ENCODE measurements at places on chromosomes 1 and 21.
A peak's percentile ranks its signal among the peaks of the same experiment; 100 is the strongest.

DNA sequence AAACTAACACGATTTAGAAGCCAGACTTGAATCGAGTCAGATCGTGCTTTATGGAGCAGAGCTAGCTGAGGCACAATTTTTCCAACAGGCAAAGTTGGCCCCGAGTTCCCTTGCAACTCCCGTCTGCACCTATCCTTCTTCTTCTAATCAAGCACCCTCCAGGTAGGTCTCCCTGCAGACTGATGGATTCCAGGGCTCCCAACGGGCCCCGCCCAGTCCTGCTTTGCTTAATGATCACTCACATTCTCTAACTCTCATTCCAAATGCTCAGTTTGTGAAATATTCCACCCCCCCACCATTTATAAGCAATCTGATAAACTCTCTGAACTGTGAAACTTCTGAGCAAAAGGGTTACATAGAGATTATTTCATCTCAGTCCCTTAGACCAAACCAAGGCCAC is 119.6 kb downstream of the SLC30A10 start:
- no peak for DNase-seq

GRCh38 chr1:221549815-221550214 is 192.1 kb downstream of the DUSP10 start:
- no peak for DNase-seq

- DNase-seq = no peak
These were observed 8.7 kb downstream of the CAPZB start for GRCh38 chr1:19476450-19477190.

DNA sequence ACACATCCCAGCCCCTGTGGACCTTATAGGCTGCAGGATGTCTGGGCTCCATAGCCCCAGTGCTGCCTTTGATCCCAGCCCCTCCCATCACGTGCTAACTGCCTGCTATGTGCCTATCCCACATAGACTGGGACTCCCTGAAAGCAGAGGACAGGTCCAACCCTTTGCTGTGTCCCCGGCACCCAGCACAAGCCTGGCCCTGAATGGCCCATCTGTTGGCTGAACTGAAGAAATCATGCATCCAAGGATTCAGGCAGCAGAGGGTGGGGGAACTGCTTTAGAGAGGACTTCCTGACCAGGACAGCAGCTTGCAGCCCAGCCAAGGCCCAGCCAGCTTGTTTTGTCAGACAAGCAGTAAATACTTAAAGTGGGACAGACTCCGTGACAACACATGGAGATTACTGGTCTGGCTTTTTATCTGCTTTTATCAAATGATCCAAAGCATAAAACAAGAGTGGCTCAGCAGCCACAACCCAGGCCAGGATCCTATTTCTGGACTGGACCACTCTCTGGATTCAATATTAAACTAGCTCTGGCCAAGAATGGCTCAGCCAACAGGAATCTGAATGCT is 69.3 kb downstream of the GLIS1 start:
- DNase-seq = no peak

DNA sequence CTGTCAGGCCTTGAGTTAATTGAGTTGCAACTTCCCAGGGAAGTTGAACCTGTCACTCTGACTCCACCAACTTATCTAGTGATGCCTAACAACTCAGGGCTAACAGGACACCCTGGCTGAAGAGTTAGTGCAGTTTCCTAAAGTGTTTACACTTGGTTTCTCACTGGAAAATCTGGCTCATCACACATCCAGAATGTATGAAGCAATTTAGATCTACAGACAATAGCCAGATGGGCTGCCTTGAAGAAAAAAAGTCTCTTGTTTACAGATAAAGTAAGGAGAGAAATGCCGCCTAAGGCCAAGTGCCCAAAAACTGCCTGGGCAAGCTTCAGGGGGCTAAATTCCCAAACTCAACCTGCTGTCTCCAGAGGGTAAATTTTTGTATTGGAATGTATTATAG is 446.3 kb upstream of the NCAM2 start:
- DNase-seq = no peak

- DNase-seq = no peak
These were observed 989 bp upstream of the ETV3 start for GRCh38 chr1:157139052-157139715.

DNA sequence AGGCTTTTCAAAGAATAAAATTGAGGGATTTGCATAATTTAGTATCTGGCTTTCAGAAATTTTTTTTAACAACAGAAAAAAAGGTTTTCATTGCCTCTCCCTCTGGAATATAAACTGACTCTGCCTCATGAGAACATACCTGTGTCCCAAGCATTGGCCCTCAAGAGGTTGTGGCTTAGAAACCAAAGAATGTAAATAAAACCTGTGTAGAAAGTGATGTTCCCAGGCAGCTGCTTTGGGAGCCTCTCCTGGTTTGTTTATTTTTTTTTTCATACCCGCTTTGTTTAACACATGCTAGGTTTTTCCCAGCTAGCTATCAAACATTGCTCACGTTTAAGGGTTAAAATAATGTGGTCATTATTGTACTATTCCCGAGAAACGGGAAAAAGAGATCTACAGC is 40.5 kb upstream of the IFNAR2 start:
- DNase-seq = no peak

DNA sequence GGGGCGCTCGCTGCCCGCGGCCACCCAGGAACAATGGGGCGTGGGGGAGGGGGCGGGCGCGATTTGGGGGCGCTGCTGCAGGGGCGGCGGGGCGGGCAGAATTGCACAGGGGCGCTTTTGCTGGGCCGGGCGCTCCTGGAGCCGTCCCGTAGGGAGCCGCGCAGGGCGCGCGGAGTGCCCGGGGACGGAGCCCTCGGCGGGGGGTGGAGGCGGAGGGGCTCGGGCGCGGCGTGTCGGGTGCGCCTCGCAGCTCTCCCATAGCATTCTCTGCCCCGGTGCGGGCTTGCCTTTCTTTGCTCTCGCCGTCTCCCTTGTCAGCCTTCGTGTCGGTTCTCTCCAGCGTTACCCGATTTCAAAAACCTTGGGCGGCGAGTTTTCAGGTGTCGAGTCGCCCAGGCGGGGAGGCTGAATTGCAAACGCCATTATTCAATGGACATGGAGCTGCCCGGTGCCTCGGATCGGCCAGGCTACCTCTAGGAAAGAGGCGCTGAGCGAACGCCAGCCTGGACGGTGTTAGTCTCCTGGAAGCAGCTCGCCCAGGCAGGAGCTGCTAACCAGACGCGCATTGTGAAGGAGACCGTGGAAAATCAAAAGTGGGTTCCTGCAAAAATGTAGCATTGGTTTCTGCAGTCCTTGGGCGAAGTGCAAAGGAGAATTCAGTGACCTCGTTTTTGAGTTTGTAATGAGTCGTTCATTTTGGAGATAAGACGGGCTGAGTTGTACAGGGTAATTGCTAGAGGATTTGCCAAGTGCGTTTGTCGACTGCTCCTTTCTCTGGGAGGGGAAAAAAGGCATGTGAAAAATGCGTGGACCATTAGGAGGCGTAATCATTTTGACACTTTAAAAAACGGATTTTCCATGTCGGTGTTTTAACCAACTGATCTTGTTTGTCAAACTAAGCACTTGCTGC is 626 bp downstream of the CXADR start:
- peak; percentile 62 for DNase-seq

GRCh38 chr1:82116105-82116504 is 315.4 kb downstream of the ADGRL2 start:
- no peak for DNase-seq

DNA sequence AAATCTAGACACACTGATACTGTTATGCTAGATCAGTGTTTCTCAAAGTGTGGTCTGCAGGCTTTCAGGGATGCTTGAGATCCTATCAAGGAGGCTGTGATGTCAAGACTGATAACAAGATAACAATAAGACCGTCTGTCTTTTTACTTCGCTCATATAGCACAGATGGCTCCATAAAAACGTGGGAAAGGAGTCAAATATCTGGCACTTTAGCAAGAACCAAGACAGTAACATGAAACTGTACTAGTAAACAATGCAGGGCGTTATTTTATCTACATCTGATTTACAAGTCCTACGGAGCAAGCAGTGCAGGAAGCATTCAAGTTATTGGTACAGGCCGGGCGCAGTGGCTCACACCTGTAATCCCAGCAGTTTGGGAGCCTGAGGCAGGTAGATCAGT is 3.6 kb upstream of the SPRR3 start:
- DNase-seq = no peak

- DNase-seq = no peak
These were observed 115.7 kb downstream of the NEK7 start for GRCh38 chr1:198272492-198272891.

DNA sequence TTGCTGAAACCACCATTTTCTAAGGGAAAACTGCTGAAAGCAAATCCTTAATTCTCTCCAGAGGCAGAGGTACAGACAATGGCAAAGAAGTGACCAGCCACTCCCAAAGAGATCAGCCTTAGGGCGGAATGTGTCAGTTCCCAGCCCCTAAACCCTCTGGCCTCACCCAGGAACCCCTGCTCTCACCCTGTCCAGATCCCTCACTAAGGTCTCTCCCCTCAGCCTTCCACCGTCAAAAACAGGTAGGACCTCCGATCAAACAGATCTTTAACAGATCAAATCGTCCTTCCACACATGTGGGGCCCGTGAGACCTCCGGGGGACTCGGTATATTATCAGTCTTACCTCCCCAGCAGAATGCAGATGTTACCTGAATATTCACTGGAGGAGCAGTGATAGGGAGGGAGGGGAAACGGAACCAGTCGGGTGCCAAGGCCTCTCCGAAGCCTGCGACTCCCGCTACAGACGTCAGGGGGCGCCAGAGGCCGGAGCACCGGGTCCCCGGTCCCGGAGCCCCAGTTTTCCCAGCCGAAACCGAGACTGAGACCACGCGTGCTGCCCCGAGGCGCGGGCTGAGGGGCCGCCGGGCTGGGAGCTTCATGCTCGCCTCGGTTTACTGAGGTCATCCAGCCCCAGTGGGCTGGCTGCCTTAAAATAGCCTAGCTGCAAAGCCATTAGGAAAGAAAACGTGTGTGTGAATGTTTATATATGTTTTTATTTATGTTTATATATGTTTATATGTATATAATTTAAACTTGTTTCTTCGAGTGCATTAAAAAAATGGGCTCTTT is 23.6 kb downstream of the GPA33 start:
- DNase-seq = peak; percentile 79

GRCh38 chr1:165686971-165687433 is 11.4 kb downstream of the ALDH9A1 start:
- DNase-seq = no peak

DNA sequence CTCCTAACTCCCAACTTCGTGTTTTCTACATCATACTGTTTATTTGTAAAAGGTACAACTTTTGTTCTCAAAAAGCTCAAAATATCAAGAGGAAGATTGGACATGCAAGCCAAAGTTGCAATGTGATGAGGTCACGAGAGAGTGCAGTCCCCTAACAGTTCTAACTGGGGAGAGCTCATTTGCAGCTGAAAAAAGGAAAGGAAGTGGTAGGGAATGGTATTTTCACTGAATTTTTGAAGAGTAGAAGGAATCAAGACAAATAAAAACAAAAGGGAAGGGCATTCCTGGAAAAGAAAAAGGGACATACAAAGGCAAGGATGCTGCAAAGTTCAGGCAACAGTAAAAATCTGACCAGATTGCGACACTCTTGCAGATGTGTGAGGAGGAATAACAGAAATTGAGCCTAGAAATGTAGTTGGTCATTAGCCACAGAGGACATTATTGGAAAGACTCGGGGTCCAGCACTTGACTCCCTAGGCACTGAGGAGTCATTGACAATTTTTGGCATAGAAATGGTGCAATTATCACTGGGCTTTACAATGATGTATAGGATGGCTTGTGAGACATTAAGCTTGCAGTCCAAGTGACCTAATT is 67.9 kb downstream of the TBX15 start:
- DNase-seq = no peak

- no peak for DNase-seq
These were observed 180.9 kb downstream of the PRDM16 start for GRCh38 chr1:3249631-3250501.

GRCh38 chr1:67138813-67139499 is 4.2 kb upstream of the C1orf141 start:
- no peak for DNase-seq

GRCh38 chr1:58839846-58840835 is 56.3 kb upstream of the JUN start:
- DNase-seq = no peak
